ENCODE measurements at places on chromosomes 7 and 10.

DNA sequence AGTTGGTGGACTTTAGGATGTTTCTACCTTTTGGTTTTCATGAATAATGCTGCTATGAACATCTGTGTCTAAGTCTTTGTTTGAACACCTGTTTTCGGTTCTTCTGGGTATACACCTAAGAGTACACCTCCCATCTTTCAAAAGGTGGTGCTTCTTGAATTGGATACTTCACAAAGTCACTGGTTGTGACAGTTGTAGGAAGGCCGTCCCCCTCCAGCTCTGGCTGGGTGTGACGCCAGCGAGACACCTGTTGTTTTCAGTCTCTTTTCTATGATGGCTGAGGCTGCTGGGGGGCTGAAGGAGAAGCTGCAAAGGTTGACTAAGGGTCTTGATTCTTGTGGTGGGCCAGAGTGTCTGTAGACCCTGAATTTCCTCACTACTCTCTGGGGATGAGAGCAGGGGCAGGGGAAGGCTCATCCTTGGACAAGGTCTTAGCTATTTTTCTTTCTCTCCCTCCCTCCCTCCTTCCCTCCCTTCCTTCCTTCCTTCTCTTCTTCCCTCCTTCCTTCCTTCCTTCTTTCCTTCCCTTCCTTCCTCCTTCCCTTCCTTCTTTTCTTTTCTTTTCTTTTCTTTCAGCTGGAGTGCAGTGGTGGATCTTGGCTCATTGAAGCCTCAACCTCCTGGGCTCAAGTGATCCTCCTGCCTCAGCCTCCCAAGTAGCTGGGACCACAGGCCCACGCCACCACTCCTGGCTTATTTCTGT, 5.6 kb downstream of the NEURL1 start:
- DNase-seq: no peak

- no peak for DNase-seq
Observed at GRCh38 chr10:72328829-72329204, 25.9 kb downstream of the DNAJB12 start.

DNA sequence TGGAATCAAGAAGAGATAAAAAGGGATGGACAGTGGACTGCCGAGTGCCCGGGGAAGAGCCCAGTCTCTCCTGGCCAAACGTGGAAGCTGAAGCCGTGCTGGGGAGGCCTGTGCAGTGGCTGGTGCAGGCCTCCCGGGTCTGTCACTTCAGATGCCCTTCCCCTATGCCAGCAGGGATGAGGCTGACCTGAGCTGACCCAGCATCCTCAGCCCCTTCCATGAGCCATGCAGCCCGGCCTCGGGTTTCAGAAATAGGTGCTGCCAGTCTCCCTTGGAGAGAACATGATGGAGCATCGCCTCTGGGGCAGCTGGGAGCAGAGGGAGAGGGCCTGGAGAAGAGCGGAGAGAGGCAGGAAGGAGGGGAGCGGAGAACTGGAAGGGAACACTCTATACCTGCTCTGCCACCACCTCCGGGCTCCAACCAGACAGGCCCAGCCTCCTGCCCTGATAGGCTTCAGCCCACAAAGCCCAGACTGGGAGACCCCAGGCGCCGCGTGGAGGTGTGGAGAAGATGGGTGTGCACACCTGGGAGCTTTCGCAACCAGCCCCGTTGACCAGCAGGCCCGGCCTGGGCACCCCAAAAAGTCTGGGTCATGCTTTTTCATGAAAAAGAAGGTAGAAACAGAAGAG, 68.6 kb upstream of the PPP2R2D start:
- DNase-seq: no peak

GRCh38 chr7:151431768-151432311, 8.1 kb downstream of the CRYGN start:
- DNase-seq: no peak

- DNase-seq: peak; percentile 58
Observed at GRCh38 chr7:133230591-133231194, 22.2 kb upstream of the EXOC4 start.

DNA sequence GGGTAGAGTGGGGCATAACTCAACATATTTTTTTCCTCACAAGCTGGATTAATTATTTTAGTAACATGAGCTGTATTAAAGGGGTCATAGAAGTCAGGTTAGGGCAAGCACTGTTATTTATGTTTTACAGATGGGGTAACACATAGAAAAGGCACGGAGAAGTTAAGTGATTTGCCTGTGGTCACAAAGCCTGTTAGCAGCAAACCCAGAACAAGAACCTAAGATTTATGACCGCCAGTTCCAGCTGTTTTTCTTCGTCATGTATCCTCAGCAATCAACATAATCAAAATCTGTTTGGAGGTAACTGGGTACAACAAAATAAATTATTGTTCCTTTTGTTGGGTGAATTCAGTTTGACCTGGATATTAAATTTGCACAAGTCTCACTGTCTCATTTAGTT, 57.2 kb upstream of the BET1 start:
- no peak for DNase-seq

DNA sequence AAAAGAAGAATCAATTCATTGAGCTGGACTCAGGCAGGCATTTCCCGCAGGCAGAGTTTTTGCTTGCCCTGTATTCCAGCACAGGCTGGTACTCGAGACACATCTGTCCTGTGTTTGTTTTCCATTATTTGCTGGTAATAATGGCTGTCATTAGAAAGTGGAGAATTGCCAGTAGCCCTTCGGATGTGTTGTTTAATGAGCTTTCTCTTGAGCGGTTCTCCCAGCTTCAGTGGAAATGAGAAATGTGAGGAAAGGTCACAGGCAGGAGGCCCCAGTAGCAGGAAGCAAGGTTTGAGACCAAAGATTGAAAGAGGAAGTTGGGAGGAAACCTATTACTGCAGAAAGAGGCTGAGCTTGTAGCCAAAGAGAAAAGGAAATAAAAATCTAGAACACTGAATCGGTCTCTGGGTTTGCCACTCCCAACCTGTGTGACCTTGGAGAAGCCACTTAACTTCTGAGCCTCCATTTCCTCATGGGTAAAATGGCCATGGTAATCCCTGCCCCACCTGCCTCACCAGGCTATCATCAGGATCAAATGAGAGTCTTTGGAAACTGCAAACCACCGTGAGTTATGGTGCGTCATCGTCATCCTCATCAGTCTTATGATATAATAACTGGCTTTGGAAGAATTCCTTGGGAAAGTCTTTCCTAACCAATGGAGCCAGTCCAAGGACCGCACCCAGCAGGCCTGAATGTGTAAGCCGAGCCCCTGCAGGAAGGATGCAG, 67.7 kb downstream of the TACR2 start:
- no peak for DNase-seq

- DNase-seq: no peak
Observed at GRCh38 chr10:102467971-102468438, 16.7 kb upstream of the C10orf95 start.

- DNase-seq: no peak
Observed at GRCh38 chr10:109047856-109048255, 875.5 kb downstream of the XPNPEP1 start.

GRCh38 chr10:34780818-34781380, 34.2 kb downstream of the PARD3 start:
- no peak for DNase-seq

DNA sequence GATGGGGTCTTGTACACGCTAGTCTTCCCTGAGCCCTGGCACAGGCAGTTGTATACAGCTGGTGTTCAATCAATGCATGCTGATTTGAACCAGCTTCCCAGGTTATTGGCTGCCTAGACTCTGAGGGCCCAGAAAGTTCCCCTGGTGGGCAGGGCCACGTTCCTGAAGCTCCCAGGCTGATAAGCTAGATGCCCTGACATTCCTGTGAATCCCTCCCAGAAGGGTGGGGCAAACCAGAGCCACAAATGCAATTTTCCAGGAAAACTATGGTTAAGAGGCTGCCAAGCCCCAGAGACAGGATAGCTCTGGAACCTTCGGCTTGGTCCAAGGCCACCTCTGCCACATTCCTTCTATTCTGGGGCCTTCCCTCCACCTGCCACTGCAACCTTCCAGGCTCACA, 78.2 kb downstream of the FAM53B start:
- no peak for DNase-seq

GRCh38 chr7:144006029-144006691, 6.0 kb downstream of the OR6B1 start:
- no peak for DNase-seq

DNA sequence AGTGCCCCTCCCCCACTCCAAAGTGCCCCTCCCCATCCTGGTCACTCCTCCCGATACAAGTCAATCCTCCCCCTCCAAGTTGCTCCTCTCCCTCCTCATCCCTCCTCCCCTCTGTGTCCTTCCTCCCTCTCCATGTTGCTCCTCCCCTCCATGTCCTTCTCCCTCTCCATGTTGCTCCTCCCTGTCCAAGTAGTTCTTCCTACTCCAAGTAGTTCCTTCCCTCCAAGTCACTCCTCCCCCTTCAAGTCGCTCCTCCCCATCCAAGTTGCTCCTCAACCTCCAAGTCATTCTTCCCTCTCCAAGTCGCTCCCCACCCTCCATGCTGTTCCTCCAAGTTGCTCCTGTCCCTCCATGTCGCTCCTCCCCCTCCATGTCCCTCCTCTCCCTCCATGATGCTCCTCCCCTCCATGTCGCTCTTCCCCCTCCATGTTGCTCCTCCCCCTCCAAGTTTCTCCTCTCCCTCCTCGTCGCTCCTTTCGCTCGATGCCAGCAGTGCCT, 8.6 kb upstream of the WBP1L start:
- DNase-seq: no peak

- no peak for DNase-seq
Observed at GRCh38 chr7:128727239-128727638, 11.9 kb upstream of the CALU start.

GRCh38 chr7:46007990-46008643, 87.0 kb upstream of the IGFBP3 start:
- no peak for DNase-seq

DNA sequence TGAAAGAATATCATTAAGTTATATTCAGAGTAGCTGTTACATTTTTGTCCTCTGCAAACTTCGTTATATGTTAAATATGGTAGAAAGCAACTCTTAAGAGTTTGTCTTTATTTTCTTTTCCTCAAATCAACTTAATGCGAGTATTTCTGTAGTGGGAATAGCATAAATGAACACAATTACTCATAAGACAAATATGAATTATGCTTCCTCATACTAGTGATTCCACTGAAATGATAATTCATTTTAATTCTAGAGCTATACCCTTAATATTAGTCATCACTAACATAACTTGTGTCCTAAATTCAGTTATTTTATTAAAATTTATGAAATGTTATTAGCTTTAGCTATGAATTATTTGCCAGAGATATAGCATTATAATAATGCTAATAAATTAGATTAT, 820.6 kb upstream of the KCND2 start:
- no peak for DNase-seq
